ENCODE measurements at places on chromosomes 11 and 22.

- DNase-seq = no peak
Observed at GRCh38 chr11:44791316-44791925, 64.7 kb downstream of the TSPAN18 start.

DNA sequence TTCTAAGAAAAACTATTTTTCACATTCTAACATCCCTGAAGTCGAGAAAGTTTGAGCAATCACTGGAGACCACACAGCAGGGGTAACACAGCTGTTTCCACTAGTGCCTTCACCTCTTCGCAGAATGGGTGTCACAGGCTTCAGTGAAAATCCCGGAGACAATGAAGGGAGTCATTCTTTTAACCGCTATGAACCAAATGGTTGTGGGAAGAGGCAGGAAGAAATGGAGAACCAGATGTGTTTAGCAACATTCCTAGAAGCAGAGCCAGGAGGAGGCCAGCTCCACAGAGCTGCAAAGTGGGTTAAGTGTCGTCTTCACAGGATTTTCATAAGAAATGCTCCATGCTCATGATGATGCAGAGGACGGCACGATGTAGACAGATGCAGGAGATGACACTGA is 221.1 kb downstream of the LARGE1 start:
- peak; percentile 16 for DNase-seq

DNA sequence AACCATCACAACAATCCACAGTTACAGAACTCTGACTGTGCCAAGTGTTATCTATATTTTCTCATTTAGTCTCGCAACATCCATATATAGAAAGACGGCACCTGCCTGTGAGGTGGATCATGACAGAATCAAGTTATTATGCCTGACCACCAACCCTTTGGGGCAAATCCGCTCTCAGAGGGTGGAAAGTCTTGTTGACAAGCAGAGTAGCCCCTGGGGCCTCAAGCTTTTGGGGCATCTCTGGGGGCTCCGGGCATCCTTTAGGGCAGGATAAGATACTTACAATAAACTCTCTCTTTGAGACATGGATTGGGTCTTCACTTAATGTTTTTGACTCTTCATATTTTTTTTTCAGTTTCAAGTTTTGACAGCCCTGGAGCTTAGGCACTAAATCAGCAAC is 150.5 kb upstream of the NAV2 start:
- DNase-seq = no peak

DNA sequence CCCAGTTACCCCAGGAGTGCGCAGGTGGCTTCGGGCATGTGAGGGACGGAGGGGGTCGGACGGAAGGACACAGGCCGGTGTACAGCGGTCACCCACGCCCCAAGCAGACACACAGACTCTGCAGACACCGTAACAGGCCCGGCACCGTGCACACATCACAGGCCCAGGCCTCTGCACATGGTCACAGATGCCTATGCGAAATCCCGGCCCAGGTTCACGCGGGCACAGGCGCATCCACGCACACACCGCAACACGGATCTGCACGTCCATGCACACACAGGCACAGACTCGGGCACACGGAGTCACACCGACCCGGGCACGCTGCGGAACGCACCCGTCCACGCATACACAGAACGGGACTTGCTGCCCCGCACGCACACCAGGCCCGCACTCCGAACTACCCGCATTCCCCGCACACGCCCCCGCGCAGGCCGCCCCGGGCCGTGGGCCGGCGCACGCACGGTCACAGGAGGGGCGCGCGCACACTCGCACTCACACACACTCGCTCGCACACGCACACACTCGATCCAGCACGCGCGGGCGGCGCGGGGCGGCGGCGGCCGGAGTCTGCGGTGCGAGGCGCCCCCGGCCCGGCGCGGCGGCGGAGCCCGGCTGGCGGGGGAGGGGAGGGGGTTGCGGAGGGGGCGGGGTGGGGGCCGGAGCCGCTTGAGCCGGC is at the start of gene MGAT3:
Gene MGAT3, plus strand, starts transcription at position 491 of the 676 bp plus-strand sequence. CDS start 30,336 bp downstream, outside the sequence.
- DNase-seq = no peak

DNA sequence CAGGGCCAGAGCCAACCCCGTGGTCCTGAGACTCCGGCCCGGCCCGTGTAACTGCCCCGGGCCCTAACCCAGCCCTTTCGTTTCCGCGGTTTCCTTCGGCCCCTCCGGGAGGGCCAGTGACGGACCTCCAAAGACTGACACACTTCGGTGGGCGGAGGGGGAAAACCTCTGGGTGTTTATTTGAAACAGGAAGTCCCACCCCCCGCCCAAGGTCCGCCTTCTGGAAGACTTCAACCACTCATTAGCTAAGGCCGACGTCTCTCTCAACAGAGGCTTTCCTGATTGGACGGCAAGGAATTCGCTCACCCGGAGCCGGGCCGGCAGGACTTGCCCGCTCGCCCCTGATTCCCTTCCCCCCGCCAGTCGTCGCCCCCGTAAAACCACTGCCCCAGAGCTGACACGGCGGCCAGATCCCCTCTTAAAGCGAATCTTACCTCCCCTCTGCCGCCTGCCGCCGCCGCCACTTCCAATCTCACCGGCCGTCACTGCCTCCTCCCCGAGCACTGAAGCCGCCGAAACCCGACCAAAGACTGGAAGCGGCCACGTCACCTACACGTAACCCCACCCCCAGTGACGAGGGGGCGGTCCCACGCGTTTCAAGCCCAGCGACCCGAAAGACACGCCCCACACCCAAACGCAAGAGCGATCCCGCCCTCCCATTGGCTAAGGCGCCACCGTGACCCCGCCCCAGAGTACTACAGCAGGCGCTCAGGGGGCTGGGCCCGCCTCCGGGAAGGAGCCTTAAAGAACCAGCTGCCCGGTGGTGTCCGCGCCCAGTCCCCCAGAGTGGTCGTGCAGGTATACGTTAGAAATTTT is at the start of gene STX5:
Gene STX5, minus strand, starts transcription at position 532 of the 816 bp plus-strand sequence. CDS start 808 bp downstream, outside the sequence.
- DNase-seq = peak; percentile 100

- no peak for DNase-seq
Observed at GRCh38 chr22:20571531-20572007, 64.2 kb downstream of the MED15 start.

GRCh38 chr11:18834754-18835466 is 43.3 kb upstream of the PTPN5 start:
- no peak for DNase-seq

DNA sequence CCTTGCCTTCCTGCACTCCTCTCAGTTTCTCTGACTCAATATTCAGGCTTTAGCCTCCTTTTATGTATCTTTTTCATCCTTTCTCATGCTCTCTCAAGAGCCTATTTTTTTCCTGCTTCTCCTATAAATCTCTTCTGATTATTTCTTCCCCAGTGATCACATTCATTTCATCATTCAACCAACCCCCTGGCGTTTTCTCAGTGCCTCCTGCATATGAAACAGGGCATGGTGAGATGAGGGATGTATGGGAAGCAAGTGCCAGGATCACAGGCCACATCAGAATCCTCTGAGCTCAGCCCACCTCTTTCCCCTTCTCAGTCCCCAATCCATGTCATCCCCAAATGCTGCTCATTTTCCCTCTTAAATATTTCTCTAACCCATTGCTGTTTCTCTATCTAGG is 38.7 kb upstream of the NRIP3 start:
- DNase-seq = no peak

DNA sequence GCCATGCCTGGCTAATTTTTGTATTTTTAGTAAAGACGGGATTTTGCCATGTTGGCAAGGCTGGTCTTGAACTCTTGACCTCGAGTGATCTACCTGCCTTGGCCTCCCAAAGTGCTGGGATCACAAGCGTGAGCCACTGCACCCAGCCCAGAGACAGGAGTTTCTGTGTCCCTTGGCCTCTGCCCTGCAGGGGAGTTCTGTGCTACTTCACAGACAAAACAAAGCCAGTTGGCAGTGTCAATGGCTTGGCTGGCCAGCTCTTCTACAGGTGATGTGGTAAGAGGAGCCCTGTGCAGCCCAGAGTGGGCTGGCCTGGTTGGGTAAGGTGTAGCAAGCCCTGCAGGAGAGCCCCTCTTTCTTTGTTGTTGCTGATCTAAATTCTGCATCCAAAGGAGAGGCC is 60.5 kb upstream of the SHISAL1 start:
- DNase-seq = no peak

DNA sequence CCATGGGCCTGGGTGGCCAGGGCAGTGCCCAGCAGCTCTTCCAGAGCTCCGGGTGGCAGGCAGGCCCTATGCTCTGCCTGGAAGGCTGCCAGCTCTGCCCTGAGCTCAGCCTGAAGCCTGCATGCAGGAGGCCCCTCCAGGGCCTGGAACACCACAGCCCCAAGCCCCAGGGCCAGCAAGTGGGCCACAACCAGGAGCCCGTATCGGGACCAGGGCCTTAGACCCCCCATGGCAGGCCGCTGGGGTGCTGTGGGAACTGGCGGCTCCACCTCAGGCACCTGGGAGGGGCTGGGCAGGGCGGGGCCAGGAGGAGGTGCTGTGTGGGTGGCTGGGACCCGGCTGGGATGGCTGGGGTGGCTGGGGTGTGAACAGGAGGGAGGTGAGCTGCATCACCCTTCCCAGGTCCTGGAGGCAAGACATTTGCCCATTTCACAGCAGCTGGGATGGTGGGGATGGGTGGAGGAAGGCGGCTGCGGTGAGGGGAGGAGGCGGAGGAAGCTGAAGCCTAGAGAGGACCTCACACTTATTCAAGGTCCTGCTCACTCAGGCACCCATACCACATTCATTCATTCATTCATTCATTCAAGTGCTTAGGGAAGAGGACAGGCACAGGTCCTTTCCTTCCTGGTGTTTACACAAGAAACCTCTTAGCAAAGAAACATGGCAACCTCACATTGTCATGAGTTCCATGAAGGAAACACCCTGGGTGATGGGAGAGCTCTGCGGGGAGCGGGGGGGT is at the start of gene KCNK7:
Gene KCNK7, minus strand, starts transcription at position 258 of the 739 bp plus-strand sequence. Its CDS starts 28 bp downstream, at position 230.
- DNase-seq = no peak

- DNase-seq = peak; percentile 63
Observed at GRCh38 chr11:62025487-62026105, 58.2 kb upstream of the FTH1 start.

DNA sequence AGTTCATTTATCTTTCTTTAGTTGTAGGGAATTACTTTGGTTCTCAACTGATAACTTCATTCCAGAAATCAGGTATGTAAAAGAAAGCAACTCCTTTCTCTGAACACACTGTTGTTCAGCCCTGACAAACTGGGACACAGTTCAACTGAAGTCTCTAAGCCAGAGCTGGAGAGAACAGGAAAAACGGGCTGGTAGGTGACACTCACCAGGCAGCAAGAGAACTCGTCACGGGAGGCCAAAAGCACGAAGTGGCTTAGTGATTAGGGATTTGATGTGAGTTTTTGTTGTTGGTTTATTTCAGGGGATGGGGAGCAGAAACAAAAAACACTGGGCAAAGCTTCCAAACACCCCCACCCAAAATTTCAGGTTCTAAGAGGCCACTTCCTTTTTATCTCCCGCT is 54.1 kb downstream of the MYH9 start:
- no peak for DNase-seq

- DNase-seq = no peak
Observed at GRCh38 chr22:29434288-29434687, 4.1 kb upstream of the RFPL1 start.

DNA sequence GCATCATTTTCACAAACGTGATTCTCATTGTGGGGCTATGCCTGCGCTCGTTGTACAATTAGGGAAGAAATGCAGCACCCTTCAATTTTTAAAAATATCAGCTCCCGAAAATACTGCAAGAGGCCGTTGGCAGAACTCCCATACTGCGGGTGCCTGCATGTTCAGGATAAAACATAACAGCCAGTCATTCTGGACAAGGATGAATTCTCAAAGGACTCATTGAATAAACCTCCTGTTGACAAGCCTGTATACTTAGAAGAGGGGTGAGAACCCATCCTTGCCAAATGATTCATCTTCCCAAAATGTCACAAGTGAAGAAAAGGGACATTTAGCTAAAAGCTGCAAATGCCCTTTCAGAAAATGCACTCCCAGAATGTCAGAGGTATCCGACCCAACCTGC is 141.9 kb downstream of the CSNK2A3 start:
- no peak for DNase-seq

DNA sequence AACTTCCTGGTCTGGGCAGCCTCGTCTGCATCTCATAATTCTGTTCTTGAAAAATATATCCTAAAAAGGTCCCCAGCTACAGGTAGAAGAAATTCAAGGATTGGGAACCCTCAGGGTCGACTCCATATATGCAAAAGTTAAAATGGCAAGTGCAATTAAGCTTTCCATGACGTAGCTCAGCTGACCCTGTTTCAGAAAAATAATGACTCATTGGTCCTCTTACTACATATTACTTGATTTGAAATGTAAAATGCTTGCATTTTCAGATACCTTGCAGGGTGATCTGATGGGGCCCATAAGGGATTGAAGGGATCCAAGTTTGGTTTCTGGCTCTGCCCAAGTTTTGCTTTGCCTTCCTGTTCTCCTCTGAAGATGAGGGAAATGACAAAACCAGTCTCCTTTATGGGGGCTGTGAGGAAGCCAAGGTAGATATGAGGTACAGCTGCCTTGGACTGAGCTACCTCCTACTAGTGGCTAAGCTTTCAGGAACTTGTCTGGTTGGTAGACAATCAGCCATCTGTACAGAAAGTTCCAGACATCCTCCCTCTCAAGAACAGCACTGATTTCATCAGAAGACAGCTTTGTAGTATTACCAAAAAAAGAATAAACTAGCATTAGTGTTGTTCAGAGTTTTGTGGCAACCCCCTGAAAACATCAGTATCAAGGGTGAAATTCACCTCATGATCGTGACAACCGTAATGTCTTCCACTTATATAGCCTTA is 177.3 kb downstream of the DBX1 start:
- DNase-seq = no peak

DNA sequence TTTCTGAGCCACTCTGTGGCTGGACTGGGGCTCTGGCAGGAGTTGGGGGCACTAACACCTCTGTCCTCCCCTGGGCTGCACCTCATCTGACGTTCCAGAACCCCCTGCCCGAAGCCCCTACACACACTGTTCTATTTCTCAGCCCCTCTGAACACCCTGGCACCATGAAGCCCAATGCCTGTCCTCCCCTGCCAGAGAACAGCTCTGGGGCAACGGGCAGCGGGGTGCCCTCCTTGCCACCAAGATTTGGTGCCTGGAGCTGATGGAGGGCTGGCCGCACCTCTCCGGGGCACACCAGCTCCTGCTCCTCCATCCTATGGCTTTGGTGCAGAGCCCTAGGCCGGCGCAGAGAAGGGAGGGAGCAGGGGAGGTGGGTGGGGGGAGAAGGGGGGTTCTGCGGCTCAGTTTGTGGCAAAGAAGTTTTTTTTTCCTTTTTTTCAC is 16.3 kb downstream of the DUSP8 start:
- no peak for DNase-seq

- DNase-seq = no peak
Observed at GRCh38 chr22:22989856-22990255, 80.5 kb upstream of the GNAZ start.

GRCh38 chr22:44862981-44863860 is 110.8 kb downstream of the ARHGAP8 start:
- DNase-seq = no peak
